CD4-positive, CD25-positive, alpha-beta regulatory T cell (primary cell): ENCODE measurements at places on chromosomes 1 and 21.

DNA sequence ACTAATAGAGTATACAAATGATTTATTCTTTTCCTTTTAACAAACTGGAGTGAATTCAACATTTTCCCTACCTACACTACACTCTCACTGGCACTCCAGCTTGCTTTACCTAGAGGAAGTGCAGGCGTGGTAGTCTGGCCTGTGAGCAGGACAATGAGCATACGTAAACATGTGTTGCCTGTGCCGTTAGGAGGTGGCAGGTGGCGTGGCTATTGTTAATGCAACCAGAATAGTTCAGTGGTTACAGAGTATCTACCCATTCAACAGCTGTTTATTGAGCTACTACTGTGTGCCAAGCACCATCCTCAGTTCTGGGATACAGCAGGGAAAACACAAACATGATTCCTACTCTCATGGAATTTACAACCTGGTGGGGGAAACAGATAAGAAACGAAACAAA is 299.7 kb upstream of the KAZN start:
- no peaks in the 10 kb centered on the region for H3K4me1 ChIP-seq
- H3K27me3 ChIP-seq = peaks cover under 1% of the 10 kb centered on the region
- DNase-seq = no peak
- H3K36me3 ChIP-seq = no peaks in the 10 kb centered on the region
- H3K27ac ChIP-seq = no peak overlapping the region
- H3K4me3 ChIP-seq = no peak overlapping the region

DNA sequence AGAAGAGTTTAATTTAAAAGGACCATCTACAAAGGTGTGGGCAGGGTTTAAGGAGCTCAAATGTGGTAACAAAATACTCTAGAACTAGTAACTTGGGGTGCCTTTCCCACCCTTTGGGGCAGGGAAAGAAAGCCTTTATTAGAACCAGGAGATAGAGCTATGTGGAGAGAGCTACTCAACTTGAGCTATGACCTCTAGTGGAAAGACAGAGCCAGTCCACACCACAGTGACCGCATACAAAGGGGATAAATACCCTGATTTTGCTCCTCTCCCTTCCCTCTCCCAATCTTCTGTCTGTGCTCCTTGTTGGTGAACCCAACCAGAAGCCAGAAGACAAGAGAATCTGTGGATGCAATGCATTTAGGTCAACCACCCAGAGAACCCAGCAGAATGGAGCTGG is 54.4 kb upstream of the JAK1 start:
- no peak overlapping the region for H3K27ac ChIP-seq
- H3K27me3 ChIP-seq = no peaks in the 10 kb centered on the region
- H3K36me3 ChIP-seq = no peaks in the 10 kb centered on the region
- H3K4me1 ChIP-seq = no peaks in the 10 kb centered on the region

GRCh38 chr21:17931080-17931479 is 111.9 kb upstream of the C21orf91 start:
- H3K4me3 ChIP-seq = peak overlapping the region; percentile 13
- H3K36me3 ChIP-seq = no peaks in the 10 kb centered on the region
- H3K27me3 ChIP-seq = peaks cover 3% of the 10 kb centered on the region
- DNase-seq = no peak

GRCh38 chr21:46269466-46269865 is 15.9 kb downstream of the MCM3AP start:
- no peak overlapping the region for H3K27ac ChIP-seq
- no peaks in the 10 kb centered on the region for H3K4me1 ChIP-seq
- DNase-seq = no peak
- peaks cover 86% of the 10 kb centered on the region for H3K36me3 ChIP-seq
- no peaks in the 10 kb centered on the region for H3K27me3 ChIP-seq
- H3K4me3 ChIP-seq = no peak overlapping the region

DNA sequence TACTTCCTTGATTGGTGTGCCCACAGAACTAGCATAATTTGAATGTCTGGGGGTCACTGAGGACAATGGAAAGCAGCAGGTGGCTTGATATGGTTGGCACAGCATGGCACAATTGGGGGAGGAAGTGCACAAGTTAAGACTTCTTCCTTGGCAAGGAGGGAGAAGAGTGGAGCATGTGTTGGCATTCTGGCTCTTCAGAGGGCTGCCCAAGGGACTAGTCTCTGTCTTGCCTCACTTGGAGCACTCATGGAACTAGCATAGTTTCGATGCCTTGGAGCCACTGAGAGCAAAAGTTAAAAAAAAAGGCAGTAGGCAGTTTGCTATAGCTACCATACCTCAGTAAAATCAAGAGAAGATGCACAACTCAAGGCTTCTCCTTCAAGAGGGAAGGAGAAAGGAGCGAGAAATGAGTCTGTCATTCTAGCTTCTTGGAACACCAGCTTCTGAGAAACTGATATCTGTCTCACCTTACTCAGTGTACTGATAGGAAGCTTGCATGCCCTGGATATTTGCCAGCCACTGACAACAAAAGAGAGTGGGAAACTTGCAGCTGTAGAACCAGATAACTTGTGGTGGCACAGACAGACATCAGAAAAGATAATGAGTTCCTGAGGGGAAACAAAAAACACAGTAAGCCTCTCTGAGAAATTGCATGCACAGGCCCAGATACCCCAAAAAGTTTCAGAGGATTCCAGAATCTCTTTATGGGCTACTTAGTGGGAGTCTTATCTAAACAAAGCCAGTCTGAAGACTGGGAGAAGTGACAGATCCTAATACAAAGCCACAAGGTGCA is 207.5 kb upstream of the SAMSN1 start:
- no peak overlapping the region for H3K27ac ChIP-seq
- H3K4me1 ChIP-seq = no peaks in the 10 kb centered on the region
- no peak for DNase-seq
- H3K27me3 ChIP-seq = peaks cover 10% of the 10 kb centered on the region
- no peak overlapping the region for H3K4me3 ChIP-seq

- no peak overlapping the region for H3K4me3 ChIP-seq
- H3K36me3 ChIP-seq = no peaks in the 10 kb centered on the region
- H3K27ac ChIP-seq = no peak overlapping the region
- no peaks in the 10 kb centered on the region for H3K4me1 ChIP-seq
Measured at GRCh38 chr1:187342495-187342894, 513.7 kb downstream of the PLA2G4A start.

- H3K4me1 ChIP-seq = peaks cover 53% of the 10 kb centered on the region
- peaks cover 77% of the 10 kb centered on the region for H3K36me3 ChIP-seq
- peak overlapping the region; percentile 94 for H3K27ac ChIP-seq
- H3K4me3 ChIP-seq = peak overlapping the region; percentile 26
- no peaks in the 10 kb centered on the region for H3K27me3 ChIP-seq
- DNase-seq = peak; percentile 82
Measured at GRCh38 chr1:24910751-24911650, 19.1 kb downstream of the RUNX3 start.

GRCh38 chr1:112998592-112999235 is 42.7 kb upstream of the SLC16A1 start:
- H3K36me3 ChIP-seq = peaks cover 23% of the 10 kb centered on the region
- H3K4me1 ChIP-seq = no peaks in the 10 kb centered on the region
- DNase-seq = no peak
- H3K4me3 ChIP-seq = no peak overlapping the region
- no peaks in the 10 kb centered on the region for H3K27me3 ChIP-seq

DNA sequence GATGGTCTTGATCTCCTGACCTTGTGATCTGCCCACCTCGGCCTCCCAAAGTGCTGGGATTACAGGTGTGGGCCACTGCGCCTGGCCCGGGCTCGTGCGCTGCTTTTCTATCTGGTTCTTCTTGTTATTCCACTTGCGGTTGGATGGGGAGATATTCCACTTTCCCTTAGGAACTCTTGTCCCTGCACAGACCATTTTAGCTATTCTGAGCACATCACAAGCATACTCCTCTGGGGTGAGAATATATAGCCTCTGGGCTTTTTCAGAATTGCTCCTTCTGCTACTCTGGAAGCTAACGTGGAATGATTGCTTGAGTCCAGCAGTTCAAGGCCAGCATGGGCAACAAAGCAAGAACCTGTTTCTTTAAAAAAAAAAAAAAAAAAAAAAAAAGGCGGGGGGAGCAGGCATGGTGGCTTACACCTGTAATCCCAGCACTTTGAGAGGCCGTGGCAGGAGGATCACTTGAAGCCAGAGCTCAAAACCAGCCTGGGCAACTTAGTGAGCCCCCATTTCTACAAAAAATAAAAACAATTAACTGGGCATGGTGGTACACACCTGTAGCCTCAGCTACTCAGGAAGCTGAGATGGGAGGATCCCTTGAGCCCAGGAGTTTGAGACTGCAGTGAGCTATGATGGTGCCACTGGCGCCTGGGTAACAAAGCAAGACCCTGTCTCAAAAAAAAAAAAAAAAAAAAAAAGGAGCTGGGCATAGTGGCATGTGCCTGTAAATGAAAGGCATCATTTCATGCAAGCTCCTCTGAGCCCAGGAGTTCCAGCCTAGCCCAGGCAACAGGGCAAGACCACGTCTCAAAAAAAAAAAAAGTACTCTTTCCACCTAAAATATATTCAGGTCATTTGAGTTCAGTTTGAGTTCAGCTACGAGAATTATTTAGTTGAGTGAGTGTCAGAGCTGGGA is 11.8 kb upstream of the PGD start:
- H3K4me3 ChIP-seq = no peak overlapping the region
- peaks cover 5% of the 10 kb centered on the region for H3K4me1 ChIP-seq
- H3K27me3 ChIP-seq = no peaks in the 10 kb centered on the region
- no peak for DNase-seq

DNA sequence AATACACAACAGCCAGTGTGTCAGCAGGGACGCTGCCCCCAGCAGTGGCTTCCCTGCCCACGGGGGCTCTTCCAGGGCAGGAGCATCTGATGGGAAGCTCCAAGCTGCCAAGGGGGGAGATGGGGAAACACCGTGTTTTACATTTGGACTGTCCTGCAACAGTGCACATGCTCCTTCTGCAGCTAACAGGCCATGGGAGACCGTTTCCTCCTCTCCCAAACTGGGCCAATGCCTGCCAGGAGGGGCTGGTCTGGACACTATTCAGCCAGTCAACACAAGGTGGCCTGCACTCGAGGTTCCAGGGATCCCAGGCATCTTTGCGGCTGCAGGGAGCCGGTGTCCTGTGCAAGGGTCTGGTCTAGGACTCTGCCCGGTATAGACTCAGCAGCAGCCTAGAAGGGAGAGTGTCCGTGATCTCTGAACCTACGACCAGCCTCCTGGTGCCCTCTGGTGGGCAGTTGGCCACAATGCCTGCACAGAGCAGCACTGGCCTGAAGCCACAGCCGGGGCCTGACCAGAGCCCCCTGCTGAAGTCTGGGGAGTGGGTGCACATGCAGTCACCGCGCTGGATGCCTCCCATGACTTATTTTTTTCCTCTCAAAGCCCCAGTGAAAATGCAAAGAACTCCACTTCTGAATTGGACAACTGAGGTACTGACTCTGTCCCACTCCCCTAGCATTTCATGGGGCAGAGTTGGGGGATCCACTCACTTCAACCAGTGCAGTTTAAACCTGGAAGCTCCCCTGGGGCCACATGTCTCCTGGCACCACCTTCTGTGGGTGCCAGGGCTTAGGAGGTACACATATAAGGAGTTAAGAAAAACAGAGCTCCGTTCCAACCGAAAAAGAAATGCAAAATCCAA is 33.3 kb downstream of the RCC2 start:
- H3K4me1 ChIP-seq = no peaks in the 10 kb centered on the region
- H3K36me3 ChIP-seq = peaks cover 35% of the 10 kb centered on the region
- H3K27ac ChIP-seq = no peak overlapping the region
- peak; percentile 39 for DNase-seq
- no peak overlapping the region for H3K4me3 ChIP-seq

- no peak for DNase-seq
- no peaks in the 10 kb centered on the region for H3K36me3 ChIP-seq
- H3K27ac ChIP-seq = no peak overlapping the region
Measured at GRCh38 chr1:208374391-208374941, 130.3 kb upstream of the PLXNA2 start.

GRCh38 chr1:33258788-33259274 is 2.5 kb downstream of the ZNF362 start:
- H3K4me1 ChIP-seq = peaks cover 22% of the 10 kb centered on the region
- no peaks in the 10 kb centered on the region for H3K27me3 ChIP-seq
- no peak for DNase-seq
- H3K4me3 ChIP-seq = no peak overlapping the region
- H3K27ac ChIP-seq = no peak overlapping the region

GRCh38 chr1:91764471-91765115 is 121.4 kb downstream of the TGFBR3 start:
- H3K4me3 ChIP-seq = no peak overlapping the region
- no peak for DNase-seq
- H3K27ac ChIP-seq = no peak overlapping the region

DNA sequence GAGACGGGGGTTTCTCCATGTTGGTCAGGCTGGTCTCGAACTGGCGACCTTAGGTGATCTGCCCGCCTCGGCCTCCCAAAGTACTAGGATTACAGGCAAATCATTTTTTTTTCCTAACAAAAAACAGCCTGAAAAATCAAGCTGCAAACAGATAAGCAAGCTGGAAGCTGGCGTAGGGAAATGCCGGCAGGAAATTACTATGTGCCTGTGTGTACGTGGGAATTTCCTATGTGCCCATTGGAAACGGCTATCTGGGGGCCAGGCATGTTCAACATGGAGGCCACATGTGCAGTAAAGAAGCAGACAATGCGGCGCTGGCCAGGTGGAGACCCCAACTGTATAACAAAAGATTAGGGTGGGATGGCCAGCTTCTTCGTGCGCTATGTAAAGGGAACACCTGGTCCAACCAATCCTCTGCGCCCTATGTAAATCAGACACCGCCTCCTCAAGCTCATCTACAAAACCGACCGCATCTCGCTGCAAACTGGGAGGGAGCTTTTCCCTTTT is 9.1 kb upstream of the AADACL4 start:
- H3K4me3 ChIP-seq = no peak overlapping the region
- H3K36me3 ChIP-seq = no peaks in the 10 kb centered on the region
- no peaks in the 10 kb centered on the region for H3K27me3 ChIP-seq
- DNase-seq = no peak
- no peak overlapping the region for H3K27ac ChIP-seq

DNA sequence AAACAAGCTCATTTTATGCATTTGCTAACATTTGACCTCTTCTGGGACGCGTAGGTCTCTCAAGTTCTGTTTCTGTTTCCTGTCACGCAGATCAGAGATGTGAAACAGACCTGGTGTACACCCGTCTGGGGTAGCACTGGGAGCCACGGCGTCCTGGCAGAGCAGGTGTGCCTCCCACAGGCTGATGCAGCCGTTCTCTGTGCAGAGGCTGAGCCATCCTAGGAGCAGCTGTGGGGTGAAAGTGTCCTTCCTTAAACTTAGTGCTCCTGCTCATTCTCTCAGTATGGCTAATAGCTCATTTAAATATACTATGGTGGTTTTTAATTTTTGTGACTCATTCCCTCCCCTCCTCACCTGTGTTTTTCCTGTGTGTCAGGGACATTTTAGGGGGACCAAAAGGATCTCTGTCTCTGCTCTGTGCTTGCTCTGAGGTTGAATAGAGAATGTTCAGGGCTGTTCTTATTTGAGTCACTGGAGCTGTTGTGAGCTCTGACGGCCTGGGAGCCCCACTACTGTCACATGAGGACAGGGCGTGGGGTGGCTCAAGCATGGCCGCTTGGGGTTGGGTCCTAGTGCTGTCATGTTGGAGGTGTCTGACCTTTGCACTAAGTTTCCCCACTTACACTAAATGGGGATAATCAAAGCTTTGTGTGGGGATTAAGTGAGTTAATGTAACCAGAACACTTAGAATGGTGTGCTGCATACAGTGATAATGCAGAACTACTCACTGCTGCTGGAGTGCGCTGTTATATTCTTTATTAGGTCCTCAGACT is 43.0 kb downstream of the GALNT2 start:
- H3K36me3 ChIP-seq = peaks cover 4% of the 10 kb centered on the region
- peak; percentile 88 for DNase-seq
- peaks cover 16% of the 10 kb centered on the region for H3K4me1 ChIP-seq
- H3K4me3 ChIP-seq = no peak overlapping the region
- no peak overlapping the region for H3K27ac ChIP-seq
